ENCODE measurements at places on chromosomes 4 and X. TPM values are rescaled to one million over a fixed set of nuclear protein-coding genes. Genes with fewer than 3 reads are reported as not detected.

DNA sequence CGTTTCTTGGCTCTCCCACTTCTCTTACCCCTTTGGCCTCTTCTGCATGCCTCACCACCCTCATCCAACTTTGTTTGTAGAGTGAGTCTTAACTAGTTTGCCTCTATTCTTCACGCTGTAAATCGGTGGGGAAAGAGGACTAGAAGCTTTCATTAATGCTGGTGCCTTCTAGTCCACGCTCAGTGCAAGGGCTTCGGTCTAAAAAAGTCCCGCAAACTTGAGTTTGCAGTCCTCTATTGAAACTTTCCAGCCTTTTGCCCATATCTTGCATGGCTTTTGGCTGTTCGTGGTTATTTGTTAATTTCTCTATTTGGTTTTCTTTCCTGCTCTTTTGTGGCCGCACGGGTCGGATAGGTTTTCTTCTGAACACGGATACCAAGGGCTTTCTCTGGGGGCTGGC, 868 bp downstream of the DACH2 start:
- no peak for DNase-seq

- DNase-seq, result no peak
These were observed 50.1 kb upstream of the ACSL4 start for GRCh38 chrX:109782994-109783700.

GRCh38 chrX:97995834-97996233, 1112.1 kb downstream of the RPA4 start:
- DNase-seq, result no peak

GRCh38 chr4:3338976-3339531, 46.2 kb downstream of the RGS12 start:
- no peak for DNase-seq

DNA sequence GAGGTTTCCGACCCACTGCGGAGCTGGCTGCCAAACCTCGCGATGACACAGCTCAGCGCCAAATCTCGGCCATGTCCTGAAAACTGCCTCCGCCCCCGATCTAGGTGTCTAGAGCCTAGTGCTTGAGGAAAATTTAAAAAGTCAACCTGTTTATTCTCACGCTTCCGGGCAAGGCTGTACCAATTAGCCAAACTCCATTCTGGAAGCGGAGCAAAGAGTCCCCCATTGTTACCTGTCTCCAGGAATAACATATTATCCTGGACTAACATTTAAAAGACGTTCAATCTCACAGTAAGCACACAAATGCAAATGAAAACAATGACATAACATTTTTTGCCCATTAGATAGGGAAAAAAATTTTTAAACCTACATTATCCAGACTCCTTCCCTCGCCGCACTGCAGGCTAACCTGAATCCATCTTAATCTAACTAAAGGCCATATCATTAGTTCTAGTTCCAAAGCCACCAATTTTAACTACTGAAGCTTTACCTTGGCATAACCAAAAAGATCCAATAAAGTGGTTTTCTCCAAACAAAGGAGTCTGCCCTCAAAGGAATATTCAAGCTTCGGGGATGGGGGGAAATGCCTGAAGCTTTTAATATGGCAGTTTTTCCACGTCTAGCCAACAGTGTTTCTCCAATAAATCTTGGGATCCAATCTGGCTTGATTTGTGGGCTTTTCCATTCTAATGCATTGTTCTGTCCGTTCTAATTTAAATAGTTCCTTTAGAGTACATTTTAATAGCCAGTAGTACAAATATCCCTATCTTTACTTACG, 1.9 kb downstream of the HUWE1 start:
- no peak for DNase-seq

DNA sequence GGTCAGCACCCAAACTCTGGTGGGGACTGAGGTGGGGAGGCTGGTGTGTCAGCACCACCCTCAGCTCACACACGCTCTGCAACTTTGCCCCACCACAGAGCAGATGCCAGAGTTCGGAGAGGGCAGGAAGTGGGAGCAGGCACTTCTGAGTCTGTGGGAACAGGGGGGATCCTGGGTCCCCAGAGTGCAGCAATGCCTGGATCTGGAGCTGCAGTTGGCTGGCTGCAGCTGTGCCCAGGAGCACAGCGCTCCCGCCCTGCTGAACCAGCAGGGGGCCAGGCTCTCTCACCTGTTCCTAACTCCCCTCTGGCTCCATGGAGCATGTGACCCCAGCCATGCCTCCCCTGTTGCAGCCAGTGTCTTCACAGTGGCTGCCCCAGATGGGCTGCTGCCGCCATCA, 252.4 kb downstream of the SPOCK3 start:
- no peak for DNase-seq

GRCh38 chr4:105107095-105107856, 39.4 kb upstream of the TET2 start:
- DNase-seq, result no peak

DNA sequence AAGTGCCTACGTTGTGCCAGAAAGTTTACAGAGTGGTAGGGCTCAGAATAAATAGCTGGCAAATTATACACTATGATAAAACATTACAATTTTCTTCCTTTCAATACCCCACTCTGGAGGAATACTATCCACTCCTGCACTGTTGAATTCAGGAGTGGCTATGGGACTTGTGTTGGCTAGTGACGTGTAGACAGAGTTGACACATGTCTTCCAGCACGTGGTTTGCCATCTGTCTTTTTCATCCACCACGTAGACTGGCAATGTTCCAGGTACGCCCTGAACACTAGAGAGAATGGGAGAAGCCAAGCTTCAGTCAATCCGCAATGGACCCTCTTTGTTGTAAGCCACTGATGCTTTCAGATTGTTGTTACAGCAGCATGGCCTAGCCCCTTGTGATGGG, 168.8 kb upstream of the RBPJ start:
- no peak for DNase-seq

DNA sequence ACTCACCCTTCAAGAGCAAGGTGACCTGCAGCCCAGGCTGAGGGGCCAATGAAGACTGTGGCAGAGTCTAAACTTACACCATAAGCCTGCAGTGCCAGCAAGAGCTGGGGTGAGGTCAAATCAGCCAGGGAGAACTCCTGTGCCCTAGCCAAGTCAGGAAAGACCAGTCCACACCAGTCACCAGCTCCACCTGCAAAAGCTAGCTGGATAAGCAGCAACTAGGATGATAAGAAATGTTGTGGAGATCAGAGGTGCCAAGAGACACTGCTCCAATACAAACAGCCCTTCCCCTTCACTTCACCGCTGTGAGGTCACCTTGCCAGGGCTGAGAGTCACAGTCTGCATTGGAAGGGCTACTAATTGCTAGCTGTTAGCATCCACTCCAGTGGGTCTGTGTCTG, 31.3 kb downstream of the NIPAL1 start:
- no peak for DNase-seq

DNA sequence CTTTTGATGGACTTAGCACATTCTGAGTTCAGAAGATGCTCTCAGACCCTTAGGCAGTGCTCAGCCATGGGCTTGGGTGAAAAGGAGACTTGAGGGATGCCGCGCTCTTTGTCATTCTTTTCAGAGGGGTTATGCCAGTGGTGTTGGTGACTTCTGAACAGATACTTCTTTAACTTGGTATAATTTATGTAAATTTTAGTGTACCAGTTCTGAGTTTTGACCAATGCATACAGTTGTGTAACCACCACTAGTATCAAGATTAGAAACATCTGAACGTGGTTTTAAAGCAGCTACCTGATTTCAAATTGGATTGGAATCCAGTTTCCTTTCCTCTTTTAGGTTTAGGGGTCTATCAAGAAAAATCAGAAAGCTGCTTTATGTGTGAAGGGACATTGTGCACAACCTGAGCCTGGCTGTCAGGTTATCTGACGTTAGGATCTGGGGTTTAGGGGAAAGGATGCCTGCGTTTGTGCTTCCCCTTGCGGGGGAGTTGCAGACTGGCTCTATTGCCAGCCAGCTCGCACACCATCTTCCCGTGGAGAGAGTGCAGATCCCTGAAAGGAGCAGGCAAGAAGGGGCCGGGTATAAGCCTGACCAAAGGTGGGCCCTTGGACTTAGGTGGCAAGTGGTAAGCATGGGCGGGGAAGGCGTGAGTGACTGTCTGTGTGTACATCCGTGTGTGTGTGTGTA, 19.0 kb downstream of the SMS start:
- DNase-seq, result no peak

DNA sequence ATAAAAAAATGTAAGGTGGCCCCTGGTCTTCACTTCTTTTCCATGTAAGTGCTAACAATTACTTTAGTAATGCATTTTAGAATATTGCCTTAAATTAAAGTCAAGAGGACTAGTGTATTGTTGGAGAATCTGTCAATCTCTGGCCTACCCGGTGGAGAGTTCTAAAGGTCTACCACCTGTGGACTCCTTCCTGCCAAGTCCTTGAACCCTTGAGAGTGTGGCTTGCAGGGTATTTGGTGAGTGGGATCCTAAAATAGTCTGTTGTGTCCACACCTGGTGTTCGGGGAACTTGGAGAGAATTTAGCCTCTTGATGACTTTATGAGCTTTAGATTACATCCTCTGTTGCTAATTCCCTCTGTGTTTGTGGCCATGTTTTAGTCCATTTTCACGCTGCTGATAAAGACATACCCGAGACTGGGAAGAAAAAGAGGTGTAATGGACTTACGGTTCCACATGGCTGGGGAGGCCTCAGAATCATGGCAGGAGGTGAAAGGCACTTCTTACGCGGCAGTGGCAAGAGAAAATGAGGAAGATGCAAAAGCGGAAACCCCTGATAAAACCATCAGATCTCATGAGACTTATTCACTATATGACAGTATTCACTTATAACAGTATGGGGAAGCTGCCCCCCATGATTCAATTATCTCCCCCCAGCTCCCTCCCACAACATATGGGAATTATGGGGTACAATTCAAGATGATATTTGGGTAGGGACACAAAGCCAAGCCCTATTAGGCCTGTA, 23.8 kb downstream of the DDIT4L start:
- DNase-seq, result no peak

GRCh38 chrX:121639781-121640180, 592.4 kb downstream of the GLUD2 start:
- DNase-seq, result no peak

GRCh38 chr4:53943345-53944085, 120.9 kb downstream of the CHIC2 start:
- no peak for DNase-seq

The GSX2 gene
- not detected for total RNA-seq

The SLC34A2 gene
- not detected for total RNA-seq

The UNC5C gene
- 3.1 TPM for total RNA-seq

The C1QTNF7 gene
- 21.4 TPM for total RNA-seq

The ITIH6 gene
- total RNA-seq, result not detected

The CXCL1 gene
- 6.8 TPM for total RNA-seq

The RAB41 gene
- not detected for total RNA-seq

The GNRHR gene
- not detected for total RNA-seq
